Inflammatory macrophage treated with lipopolysaccharide for 1 hour (primary cell): ENCODE measurements at places on chromosomes 3 and 15.

- DNase-seq = no peak
Measured at GRCh38 chr3:134381831-134382442, 7.7 kb upstream of the AMOTL2 start.

GRCh38 chr3:128787256-128788253 lies 61.6 kb downstream of the RAB7A start:
- DNase-seq = peak; percentile 46

DNA sequence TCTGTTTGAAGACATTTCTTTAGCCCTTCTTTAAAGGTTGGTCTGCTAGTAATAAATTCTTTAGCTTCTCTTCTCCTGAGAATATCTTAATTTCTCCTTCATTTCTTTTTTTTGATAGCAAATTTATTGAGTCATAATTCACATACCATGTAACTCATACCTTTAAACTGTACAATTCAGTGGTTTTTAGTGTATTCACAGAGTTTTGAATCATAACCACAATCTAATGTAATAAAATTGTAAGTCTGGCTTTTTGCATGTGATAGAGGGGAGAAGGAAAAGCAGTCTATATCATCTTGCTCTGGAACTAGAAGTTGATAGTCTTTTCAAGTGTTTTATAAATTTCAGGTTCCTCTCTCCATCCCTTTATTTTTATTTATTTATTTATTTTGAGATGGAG lies 81.3 kb downstream of the APBA2 start:
- no peak for DNase-seq

GRCh38 chr3:144463911-144464310 lies 492.3 kb downstream of the DIPK2A start:
- DNase-seq = no peak

DNA sequence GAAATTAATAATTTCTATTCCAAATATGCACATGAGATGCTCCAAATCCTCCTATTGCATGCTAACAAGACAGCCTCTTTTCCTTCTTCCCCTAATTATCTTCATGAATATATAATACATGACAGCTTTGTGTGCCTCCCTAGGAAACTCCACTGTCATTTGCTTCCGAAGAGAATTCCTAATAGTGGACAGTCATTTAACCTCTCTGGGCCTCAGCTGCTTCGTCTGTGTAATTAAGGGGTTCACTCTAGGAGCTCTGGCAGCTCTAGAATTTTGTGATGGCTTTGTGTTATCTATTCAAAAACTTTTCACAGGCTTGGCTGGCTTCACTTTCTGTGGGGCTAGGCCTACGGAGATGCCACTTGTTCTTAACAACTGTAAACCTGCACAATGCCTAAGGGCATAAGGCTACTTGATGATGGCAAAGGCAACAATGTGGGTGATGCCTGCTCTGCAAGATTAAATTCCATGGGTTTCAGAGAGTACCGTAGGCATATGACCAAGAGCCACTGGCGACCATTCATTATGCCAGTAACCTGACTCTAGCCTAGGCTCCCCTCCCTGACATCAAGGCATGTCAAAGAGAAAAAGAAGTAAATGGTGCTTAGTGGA lies 333.8 kb upstream of the UMPS start:
- no peak for DNase-seq

GRCh38 chr3:48952510-48953118 lies 34.0 kb downstream of the ARIH2 start:
- DNase-seq = no peak

GRCh38 chr3:44962621-44963393 lies 13.2 kb downstream of the ZDHHC3 start:
- peak; percentile 17 for DNase-seq

- no peak for DNase-seq
Measured at GRCh38 chr3:99388780-99389179, 249.6 kb upstream of the COL8A1 start.

GRCh38 chr3:48157950-48158376 lies 30.3 kb downstream of the CDC25A start:
- peak; percentile 36 for DNase-seq

DNA sequence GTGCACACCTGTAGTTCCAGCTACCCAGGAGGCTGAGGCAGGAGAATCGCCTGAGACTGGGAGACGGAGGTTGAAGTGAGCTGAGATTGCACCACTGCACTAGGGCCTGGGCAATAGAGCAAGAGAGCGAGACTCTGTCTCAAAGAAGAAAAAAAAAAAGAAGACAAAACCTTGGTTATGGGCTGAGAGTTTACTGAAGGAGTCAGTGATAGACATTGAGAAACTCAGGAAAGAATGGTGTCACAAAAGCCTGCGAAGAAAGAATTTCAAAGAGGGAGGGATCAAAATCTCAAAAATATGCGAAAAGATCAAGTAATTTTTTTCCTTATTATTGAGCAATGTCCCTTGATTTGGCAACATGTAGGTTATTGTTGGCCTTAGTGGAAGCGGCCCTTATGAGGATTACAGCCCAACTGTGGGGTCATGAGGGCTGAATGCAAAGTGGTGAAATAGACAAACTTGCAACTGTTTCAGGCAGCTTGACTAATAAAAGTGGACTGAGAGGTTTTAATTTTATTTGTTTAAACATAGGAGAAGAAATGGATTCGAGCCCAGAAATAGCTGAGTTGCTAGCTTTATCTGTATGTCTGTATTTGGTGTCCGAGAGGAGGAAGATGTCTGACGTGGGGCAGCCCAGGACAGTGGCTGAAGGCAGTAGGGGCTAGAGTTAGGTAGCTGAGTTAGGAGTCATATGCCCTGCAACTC lies 18.8 kb upstream of the CELF6 start:
- DNase-seq = peak; percentile 69

DNA sequence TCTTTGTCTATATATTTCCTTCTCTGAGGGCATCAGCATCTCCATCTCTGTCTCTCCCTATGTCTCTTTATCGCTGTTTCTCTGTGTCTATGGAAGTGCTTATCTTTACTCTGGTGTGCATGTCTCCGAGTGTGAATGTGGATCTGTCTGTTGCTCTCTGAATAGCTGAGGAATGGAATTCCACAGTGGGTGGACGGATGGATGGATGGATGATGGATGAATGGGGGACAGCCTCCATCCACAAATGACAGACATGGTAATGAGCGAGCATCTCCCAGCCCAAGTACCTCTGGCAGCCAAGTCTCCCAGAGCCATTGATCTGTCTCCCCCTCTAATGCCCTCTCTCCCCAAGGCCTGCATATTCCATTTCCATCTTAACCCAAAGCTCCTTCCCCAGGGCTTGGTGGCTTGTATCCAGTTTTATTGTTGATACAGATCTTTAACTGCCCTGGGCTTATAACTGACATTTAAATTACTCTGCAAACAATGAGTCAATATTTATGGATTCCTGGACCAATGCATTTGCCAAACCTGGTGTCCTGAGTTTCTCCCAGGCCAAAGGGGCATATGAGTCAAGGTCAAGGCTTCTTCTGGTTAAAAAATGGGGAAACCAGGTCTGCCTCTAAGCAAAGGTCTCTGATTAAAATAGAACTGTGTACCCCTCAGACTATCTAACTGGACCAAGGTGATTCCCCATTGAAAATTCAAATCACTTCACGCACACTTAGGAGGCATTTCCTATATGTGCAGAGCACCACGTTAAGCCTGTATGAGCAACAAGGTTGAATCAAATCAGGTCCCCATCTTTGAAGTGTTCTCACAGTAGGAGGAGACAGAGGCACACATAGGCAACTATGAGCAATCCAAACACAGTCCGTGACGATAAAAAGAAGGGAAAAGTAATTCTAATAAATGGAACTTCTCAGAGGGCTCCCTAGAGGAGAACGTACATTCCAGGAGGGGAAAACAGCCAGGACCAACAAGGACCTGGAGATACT lies 109.9 kb downstream of the TLE3 start:
- DNase-seq = no peak

DNA sequence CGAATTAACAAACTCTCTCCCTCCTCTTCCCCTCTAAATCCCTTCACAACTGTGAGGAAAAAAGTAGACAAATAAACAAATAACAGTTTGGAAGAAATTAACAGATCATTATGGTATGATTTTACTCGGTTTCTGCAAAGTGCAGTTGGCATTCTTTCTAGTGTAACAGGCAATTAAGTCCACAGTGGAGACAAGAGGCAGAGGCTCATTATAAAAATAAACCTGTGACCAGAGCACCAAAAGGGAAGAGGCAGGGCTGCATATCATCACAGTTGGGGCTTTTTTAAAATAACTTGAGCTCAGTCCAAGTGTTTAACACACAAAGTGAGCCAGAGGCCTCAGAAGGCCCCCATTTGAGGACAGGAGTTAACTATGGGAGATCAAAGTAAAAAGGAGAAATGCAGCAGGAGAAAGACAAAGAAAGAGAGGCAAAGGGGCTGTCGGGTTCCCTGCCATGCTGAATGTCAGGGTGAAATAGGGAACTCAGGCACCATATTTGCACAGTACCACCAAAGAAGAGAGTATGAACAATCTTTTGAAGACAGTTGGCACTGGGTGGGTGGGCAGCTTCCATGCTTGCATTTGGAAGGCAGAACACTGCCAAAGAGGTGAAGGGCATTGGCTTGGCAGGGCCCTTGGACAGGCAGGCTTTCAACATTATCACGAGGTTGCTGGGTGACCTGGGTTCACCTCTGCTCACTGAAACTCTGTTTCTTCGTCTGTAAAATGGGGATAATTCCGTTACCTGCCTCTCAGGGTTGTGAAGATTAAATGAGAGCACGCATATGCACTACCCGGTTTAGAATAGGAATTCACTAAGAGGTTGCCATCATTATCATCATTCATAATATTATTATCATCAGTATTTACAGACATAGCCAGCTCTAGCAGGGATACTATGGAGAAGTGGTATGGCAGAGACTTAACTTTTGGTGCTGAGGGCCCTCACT lies 134.5 kb downstream of the MEX3B start:
- DNase-seq = no peak

- DNase-seq = peak; percentile 68
Measured at GRCh38 chr3:16741890-16742289, 136.7 kb upstream of the DAZL start.

DNA sequence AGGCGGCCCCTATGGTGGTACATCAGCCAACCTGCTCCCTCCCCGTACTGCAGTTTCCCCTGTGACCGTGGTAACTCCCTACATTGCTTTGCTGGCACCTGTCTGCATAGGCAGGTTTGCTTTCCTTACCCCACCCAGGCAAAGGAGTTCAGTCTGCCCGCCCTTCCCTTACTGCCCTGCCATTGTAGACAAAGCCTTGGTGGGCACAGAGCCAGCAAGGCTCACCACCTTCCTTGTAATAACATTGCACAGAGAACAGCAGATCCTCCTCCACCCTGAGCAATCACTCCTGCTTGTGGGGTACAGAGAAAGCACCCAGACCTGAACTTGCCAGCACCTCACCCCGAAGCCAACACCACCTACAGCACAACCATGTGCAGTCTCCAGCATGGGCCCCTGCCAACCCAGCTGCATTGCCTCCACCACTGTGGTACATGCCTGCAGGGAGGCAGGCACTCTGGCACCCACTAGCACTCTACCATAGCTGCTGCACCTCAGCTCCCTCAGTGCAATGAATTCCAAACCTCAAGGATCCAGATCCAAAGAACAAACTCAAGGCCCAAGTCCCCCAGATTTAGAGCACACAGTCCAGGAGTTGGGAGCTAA lies 192.7 kb upstream of the KCNMB2 start:
- no peak for DNase-seq

GRCh38 chr3:98022978-98023820 lies 11.9 kb downstream of the GABRR3 start:
- DNase-seq = peak; percentile 52

GRCh38 chr3:8627949-8628348 lies 16.6 kb downstream of the SSUH2 start:
- DNase-seq = no peak

DNA sequence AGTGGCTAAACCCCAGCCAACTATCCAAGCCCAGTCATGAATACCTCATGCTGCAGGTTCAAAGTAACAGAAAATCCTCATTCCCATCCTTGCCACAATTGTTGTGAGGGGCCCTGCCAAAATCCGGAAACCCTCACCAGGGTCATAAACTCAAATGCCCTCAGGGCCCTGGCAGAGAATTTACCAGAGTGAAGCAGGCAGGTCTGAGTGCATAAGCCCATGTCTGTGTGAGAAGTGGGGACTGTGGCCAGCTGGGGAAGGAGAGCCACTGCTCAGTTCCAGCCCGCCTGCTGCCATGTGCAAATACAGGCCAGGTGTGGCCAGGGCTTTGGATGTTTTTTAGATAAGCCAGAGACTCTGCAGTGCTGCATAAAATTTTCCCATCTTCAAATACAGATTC lies 7.0 kb downstream of the CEP152 start:
- no peak for DNase-seq

- no peak for DNase-seq
Measured at GRCh38 chr3:72750405-72750965, 97.8 kb downstream of the SHQ1 start.

DNA sequence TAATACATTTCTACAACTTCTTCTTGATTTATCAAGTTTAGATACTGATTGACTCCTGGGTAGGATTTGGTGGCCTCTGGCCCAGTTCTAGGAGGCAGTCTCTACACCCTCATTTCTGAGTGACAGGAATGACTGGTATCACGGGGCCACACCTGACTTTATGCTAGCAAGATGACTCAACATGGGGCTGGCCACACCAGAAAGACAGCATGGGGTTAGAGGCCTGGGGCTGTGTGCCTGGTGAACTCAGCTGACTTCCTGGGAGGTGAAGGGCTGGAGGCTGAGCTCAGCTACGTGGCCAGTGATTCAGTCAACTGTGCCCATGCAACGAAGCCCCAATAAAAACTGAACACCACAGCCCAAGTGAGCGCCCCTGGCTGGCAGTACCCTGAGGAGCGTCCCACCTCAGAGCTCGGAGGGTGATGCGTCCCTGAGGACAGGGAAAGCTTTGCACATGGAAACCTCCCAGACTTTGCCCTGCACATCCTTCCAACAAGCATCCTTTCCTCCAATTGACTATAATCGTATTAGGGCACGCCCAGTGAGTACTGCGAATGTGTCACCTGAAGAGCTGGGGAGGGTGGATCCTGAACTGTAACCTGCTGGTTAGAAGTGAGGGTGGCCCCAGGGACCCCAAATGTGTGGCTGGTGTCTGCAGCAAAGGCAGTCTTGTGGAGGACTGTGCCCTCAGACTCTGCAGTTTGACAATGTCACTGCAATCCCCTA lies 57.2 kb downstream of the NIPA2 start:
- no peak for DNase-seq

GRCh38 chr3:39291903-39292329 lies 12.1 kb upstream of the CX3CR1 start:
- peak; percentile 23 for DNase-seq

DNA sequence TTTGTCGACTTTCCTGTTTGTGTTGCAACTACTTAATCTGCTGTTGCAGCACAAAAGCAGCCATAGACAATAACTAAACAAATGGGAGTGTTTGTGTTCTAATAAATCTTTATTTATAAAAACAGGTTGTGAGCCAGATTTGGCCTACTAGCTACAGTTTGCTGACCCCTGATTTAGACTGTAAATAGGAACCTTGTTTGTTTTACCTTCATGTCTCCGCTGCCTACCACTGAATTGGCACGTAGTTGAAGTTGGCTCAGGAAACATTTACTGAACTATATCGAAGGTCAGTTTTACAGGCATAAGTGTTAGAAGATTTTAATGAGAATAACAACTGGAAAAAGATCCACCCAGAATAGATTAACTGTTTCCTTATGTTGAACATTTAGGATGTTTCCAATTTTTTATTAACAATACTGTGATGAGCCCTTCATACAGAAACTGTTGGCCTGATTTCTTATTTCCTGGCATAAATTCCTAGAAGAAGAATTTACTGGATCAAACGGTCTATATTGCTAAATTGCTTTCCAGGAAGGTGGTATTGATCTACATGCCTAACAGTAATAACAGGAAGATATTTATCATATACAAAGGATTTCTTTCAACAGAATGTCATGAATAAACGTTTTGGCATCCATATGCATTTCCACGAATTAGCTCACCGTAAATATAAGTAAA lies 156.2 kb upstream of the NR2E3 start:
- no peak for DNase-seq
